Activated CD8-positive, alpha-beta memory T cell treated with anti-CD3 and anti-CD28 coated beads for 48 hours (primary cell): ENCODE measurements at places on chromosomes 7 and 10.

DNA sequence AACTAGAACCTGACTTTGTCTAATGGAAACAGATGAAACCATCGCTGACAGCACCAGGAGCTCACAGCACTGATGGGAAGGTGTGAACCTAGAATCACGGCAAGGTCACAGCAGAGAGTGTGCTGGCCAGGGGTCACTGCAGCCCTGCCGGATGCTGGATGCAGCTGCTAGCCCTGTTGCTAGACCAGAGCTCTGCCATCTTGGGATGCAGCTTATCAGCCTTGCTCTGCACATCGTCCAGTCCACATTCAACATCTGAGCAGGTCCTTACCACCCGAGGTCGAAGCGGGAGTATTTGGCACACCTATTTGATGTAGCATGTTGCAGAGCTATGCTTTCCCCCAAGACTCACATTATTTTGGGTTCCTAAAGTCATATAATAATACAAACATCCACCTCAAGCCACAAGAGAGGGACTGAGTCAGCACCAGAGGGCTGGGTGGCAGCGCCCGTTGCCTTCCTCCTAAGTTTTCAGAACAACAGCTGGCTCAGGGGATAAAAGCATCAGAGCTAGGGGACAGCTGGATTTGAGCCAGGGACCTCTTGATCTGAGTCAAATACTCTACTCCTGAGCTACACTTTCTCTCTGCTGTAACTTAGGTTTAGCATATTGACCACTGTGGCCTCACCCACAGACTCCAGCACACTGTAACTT, 135.3 kb downstream of the ZNF467 start:
- DNase-seq = no peak

DNA sequence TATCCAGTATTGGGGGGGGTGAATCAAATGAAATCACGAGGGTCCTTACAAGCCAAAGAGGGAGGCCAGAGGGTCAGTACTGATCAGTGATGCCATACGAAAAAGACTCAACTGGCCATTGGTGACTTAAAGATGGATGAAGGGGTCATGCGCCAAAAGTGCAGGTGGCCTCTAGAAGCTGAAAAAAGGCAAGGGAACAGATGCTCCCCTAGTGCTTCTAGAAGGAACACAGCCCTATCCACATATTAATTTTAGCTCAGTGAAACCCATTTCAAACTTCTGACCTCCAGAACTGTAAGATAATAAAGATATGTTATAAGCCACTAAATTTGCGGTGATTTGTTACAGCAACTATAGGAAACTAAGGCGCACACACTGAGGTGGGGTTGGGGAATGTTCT, 62.5 kb downstream of the ABI1 start:
- no peak for DNase-seq

- DNase-seq = no peak
These were observed 97.7 kb upstream of the PDLIM1 start for GRCh38 chr10:95388539-95388938.

DNA sequence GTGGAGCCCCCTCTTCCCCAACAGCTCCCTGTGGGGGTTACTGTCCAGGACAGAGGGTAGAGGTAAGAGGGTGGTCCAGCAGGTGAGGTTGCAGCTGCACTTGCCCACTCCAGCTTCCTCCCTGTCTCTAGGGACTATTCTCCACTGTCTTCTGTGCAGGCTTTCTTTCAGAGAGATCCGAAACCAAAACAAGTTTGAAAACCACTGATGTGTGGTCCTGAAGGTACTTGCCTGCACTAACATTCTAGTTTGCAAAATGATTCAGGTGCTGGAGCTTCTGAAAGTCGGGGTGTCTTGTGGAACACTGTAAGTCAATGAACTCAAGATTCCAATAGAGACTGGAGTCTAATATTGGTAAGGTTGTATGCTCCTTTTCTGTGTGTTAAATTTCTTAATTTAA, 63.1 kb downstream of the BLNK start:
- no peak for DNase-seq

DNA sequence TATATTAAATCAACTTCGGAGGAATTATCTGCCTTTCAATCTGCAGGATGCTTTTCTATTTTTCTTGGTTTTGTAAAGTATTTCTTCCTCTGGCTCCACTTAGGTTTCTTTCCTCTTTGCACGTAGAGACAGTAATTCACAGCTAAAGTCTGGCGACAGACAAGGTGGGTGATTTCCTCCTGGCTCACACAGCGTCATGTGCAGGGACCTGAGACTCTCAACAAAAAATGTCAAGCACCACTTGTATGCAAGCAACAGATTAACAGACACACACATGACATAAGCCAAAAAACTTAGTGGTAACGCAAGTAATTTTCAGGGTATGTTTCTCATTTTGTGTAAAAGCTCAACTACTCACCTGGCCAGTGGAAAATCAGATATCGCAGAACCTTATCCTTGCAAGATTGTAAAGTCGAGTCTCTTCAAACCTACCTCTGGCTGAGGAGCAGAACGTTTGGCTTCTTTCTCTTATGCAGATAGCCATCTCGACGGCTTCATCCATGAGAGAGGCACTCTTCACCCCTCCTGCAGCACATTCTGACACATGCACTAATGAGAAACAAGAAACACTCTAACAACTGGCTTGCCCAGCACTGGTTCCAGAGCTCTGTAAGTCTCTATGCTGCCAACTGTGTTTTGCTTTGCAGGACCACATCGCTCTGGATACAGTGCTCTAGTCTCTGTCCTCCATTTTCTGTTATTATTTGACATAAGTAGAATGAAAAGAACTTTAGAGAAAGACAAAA, 188.0 kb downstream of the CDCA7L start:
- no peak for DNase-seq

GRCh38 chr10:129809841-129810240, 154.2 kb downstream of the EBF3 start:
- no peak for DNase-seq
